ENCODE measurements at places on chromosomes 1 and 21. TPM values are rescaled to one million over a fixed set of nuclear protein-coding genes. Genes with fewer than 3 reads are reported as not detected.

L1TD1 gene
- 0.20 TPM for polyA plus RNA-seq

ZMYND12 gene
- 0.31 TPM for polyA plus RNA-seq

GABRD gene
- polyA plus RNA-seq = not detected

TMEM51 gene
- polyA plus RNA-seq = 12.9 TPM

- no peak for DNase-seq
These were observed 49.3 kb downstream of the LPGAT1 start for GRCh38 chr1:211781260-211781659.

DNA sequence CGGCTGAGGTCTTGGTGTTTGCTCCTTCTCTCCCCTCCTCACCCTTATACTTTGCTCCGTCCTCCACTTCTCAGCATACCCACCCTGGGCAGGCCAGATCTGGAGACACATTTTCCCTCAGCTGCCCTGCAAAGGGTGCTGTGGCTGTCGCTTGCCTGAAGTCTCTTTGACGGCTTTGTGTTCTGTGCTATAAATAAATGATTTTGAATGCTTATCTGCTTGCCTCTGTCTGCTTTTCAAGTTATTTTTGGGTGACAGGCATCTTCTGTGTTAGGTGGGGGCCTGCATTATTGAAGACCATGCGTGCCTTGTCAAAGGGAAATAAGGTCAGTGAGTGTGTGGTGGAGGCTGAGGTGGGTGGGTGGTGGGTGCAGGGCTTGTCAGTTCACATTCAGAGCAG is 66.9 kb upstream of the KCND3 start:
- no peak for DNase-seq

DNA sequence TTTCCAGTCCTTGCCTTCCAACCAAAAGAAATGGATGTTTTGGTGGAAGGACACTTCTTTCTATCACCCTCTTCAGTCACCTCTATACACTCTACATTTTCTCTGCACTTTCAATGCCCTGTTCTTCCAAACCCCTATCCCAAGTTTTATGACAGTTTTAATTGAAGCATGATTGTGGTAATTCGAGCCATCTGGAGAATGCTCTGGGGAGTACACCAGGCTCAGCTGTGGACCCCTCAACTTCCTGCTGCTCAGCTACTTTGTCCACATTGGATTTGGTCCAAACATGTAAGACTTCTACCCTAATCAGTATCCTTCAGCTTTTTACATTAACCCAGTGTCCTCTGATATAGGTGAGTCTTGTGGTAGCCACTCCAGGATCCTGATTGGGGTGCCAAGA is 129.6 kb downstream of the SYT2 start:
- no peak for DNase-seq

DNA sequence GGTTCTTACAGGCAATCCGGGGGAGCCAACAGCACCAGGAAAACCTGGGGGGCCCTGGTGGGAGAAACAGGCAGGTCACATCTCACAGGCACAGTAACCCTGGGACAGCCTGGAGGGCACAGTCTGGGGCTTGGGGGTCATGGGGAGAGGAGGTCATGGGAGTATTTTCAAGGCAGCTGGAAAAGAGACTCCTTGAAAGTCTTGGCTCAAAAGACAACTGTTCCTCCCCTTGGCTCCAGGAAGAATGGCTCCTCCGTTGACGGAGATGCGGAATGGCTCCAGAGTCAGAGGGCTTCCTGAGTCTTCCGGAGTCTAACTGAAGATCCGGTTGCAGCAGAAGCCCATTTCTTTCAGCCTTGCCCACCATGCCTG is 25.9 kb upstream of the PEF1 start:
- DNase-seq = no peak

GRCh38 chr1:60888126-60888525 is 194.2 kb upstream of the NFIA start:
- no peak for DNase-seq
